ENCODE measurements at places on chromosomes 5 and 9.

- no peak for DNase-seq
These were observed 67.8 kb downstream of the PTCD2 start for GRCh38 chr5:72387985-72388384.

DNA sequence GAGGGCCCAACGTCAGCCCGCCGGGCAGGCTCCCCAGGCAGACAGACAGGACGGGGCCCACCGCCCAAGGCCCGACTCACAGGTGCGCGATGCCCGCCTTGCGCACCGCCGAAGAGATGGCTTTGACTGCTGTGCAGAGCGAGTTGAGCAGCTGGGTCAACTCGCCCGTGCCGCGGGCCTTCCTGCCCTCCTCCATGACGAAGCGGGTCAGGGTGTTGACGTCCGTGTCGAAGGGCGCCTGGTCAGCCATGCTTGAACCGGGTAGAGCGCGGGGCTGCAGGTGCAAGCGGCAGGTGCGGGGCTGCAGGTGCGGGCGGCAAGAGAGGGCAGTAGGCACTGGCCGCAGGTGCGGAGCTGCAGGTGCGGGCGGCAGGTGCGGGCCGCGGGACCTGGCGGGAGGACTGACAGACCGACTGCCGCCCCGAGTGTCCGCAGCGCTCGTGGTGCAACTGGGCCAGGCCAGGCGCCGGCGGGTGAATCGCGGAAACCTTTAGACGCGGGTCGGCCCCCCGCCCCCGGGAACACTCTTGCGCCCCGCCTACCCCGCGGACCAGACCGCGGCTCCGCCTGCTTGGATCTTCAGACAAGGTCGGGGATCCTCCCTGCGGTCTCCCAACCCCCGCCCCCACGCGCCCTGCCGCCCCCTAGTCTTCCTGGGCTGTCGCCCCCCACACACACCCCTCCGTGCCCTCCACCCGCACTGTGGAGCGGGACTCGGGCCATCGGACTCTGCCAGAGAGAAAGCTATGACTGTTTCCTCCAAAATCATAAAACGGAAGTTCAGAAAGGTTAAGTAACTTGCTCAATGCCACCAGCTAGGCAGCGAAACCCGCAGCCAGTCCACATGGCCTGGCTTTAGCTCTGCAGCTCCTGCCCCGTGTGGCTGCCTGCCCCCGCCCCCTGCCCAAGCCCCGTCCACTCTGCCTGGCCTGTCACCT lies at the start of gene FBP1:
FBP1 (minus strand) TSS at position 458 of the 938 bp plus-strand sequence; CDS start at position 250, 208 bp downstream.
- no peak for DNase-seq

DNA sequence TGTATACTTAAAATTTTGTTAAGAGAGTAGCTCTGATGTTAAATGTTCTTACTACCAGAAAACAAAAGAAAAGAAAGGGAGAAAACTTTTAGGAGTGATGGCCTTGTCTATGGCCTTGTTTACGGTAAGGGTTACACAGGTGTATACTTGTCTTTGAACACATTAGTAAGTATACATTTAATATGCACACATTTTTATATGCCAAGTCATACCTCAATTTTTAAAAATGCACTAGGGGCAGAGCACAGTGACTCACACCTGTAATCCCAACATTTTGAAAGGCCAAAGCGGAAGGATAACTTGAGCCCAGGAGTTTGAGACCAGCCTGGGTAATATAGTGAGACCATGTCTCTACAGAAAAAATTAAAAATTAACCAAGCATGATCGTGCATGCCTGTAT lies 166.7 kb upstream of the SNX2 start:
- no peak for DNase-seq

DNA sequence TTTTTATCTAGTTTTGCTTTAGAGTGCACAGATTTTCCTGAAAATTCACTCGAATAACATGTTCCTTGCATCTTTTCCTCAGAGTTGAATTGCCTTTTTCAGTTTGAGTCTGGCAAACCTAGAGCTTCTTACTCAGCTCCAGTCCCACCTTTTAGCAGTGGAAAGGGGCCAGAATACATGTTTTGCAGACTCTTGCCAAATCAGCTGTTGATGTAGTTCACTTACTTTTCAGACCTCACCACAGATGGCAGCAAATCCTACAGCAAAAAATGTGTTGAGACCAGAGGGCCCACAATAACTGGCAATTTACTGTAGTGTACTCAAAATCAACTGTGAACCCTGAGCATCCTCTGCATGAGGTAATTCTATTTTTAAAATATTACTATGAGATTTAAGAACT lies 545.2 kb upstream of the ACO1 start:
- no peak for DNase-seq

GRCh38 chr9:11471321-11471720 lies 858.5 kb upstream of the PTPRD start:
- no peak for DNase-seq

DNA sequence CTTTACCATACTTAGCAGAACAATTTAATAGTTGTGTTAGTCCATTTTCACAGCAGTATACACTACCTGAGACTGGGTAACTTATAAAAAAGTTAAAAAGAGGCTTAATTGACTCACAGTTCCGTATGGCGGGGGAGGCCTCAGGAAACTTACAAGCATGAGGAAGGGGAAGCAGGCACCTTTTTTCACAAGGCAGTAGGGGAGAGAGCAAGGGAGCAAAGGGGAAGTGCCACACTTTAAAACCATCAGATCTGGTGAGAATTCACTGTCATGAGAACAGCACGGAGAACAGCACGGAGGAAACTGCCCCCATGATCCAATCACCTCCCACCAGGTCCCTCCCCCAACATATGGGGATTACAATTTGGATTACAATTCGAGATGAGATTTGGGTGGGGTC lies 269.9 kb downstream of the MTRR start:
- no peak for DNase-seq

- DNase-seq = no peak
These were observed 9.0 kb upstream of the RFX3 start for GRCh38 chr9:3534614-3535404.

GRCh38 chr9:37251452-37251851 lies 131.1 kb downstream of the ZCCHC7 start:
- no peak for DNase-seq

All from ascending aorta (tissue), 2 donors.